ENCODE measurements at places on chromosomes 5 and 9. TPM values are rescaled to one million over a fixed set of nuclear protein-coding genes. Genes with fewer than 3 reads are reported as not detected.

- DNase-seq: no peak
Measured at GRCh38 chr5:120657104-120657503, 193.0 kb downstream of the PRR16 start.

DNA sequence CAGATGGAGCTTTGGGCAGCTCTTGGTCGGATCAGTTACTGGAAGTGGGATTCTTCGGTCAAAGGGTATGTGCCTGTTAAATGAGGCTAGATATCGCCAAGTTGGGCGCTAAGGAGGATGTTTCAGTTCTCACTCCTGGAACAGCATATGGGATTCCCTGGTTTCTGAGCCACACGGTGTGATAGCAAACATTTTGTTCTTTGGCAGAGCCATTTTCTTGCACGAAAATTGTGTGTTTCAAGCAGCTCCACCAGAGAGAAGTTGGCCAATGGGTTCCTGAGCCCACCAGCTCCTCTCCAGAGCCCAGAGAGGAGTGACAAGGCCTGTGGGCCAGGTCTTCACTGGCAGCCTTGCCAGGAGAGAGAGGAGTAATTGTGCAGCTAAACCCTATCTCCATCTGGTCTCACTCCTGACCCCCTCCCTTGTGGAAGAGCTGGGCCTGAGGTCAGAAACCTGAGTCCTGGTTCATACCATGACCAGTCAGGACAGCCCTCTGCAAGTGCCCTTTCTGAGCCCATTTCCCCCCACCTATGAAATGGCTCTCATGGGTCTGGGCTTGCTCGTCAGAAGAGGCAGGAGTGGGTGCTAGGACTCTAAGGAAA lies 10.7 kb upstream of the SLC6A7 start:
- no peak for DNase-seq

- no peak for DNase-seq
Measured at GRCh38 chr5:14490309-14490711, 91.3 kb upstream of the OTULINL start.

MYMK gene
- total RNA-seq: not detected

PHPT1 gene
- total RNA-seq: 71.7 TPM

SLC46A2 gene
- total RNA-seq: 0.19 TPM

GRCh38 chr5:61790678-61791077 lies 458.6 kb downstream of the ZSWIM6 start:
- no peak for DNase-seq

- DNase-seq: no peak
Measured at GRCh38 chr5:138719811-138720210, 33.4 kb upstream of the CTNNA1 start.

DNA sequence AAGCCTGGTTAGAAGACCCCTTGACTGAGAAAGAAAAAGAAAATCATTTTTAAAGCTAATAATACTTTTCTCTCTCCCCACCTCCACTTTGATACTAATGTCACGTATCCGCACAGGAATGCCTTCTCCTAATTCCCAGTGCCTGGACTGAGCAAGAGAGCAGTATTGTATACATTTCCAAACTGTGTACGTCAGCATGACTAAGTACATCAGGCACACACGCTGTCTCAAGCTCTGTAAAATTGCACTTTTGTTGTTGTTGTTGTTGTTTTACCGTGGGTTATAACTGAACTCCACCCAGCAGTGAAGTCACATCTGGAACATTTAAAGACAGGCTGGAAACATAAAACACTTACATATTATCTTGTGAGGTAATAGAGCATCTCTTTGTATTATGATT lies 407.6 kb downstream of the DNAH5 start:
- no peak for DNase-seq

DNA sequence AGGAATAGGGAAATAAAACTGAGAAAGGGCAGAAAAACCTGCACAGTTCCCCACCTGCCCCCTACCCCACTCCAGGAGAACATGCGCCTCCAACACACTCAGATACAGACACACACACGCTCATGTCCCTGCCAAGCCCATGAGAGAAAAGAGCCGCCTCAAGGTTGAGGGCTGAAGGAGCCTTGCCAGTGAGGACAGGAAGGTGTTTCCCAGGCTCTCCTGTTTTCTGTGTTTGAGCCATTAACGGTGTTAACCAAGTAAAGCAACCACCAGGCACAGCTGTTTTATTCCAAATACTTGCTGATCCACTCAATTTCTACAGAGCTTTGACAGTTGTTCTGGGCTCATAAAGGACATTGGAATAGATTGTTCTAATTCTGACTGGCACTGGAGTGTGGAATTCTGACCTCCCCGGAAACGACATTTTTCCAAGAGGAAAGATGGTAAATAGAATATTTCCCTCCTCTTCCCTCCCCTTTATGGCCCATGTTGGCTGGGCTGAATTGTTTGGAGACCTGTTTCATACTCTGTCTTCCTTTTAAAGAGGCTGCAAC lies 238.0 kb downstream of the DMAC1 start:
- no peak for DNase-seq
